Cerebellar nuclear complex (tissue), 1 donor: ENCODE measurements at places on chromosomes 5 and 9.

GRCh38 chr9:99030610-99031109 is 74.3 kb upstream of the TGFBR1 start:
- DNase-seq, result no peak

DNA sequence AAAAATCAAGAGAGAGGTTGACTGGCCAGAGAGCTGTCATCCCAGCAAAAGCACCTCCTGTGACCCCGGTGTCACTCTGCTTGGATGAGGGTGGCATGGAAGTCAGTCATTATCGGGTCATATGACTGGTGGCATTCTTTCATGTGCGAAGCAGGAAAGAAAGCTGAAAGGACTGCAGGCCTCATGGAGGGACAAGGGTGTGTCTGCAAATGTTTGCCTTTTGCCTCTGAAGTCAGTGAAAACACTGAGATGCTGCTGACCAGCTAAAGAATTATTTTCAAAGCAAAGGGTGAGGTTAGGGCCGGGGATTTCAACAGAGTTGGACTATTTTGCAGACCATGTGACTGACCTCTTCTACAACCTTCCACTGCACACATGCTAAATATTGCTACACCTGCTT is 298.3 kb downstream of the CSNK1G3 start:
- DNase-seq, result no peak

- no peak for DNase-seq
Measured at GRCh38 chr5:39337252-39337915, 26.9 kb downstream of the C9 start.

- no peak for DNase-seq
Measured at GRCh38 chr9:93316726-93317494, 133.0 kb downstream of the WNK2 start.

DNA sequence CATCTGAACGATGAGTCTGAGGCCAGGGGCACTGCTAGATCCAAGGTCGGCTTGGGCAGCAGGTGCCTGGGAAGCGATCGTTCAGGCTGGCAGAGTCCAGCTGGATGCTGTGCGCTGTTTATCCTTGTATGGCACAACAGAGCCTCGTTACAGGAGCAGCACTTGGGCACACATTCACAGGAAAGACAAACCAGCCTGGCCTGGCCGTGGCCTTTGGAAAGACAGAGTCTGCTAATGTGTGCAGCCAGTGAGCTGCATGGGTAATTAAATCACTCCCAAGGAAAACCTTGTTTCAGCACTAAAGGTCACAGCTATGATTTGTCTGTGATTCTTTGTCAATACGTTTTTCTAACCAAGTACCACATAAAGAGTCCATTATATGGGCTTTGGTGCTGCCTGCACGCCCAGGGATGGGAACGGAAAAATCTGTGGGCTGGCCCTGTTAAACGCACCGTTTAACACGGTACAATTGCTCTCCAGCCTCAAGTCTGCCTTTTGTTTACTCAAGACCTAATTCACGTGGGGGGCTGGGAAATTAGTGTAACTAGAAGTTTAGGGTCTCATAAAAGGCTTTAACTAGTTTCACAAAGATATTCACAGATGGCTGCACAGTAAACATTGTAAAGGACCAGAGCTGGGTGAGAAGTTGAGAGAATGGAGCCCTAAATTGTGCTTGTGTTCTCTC is 509.3 kb downstream of the KDM4C start:
- peak; percentile 5 for DNase-seq

DNA sequence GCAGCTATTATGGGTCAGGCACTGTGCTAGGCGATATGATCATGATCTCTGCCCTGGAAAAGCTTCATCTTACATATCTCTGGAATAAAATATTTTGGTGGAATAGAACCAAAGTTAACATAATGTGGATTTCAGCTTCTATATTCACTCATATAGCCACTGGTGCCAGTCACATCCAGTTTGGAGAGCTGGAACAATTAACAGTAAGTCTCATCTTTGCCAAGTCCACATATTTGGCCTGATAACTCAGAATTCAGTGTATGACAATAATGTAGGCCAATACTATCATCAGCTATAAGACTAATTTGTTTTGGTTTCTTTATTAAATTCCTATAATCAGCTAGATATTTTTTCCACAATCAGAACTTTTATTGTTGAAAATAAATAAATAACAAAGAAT is 5.9 kb upstream of the FAM13B start:
- DNase-seq, result no peak

- DNase-seq, result no peak
Measured at GRCh38 chr5:34916518-34916917, 1.0 kb downstream of the BRIX1 start.

- no peak for DNase-seq
Measured at GRCh38 chr9:124000784-124001457, 10.6 kb upstream of the LHX2 start.

- no peak for DNase-seq
Measured at GRCh38 chr9:131641618-131642495, 96.5 kb downstream of the PRRT1B start.

DNA sequence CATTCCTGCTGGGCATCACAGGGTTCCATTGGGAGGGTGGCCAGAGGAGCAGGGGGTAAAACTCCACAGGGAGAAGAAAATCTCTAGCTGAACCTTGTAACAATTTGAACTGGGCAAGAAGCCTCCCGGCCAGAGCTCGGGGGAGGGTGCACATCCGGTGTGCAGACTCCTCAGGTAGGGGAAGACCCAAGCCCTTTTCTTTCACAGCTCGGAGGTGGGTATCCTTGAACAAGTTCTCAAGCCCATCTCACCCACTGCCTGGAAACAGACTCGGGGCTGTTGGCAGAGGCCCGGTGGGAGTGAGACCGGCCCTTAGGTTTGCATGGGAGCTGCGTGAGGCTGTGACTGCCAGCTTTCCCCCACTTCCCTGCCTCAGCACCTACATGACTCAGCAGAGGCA is 111.5 kb upstream of the IL7R start:
- no peak for DNase-seq
